ENCODE measurements at places on chromosomes 2 and 18.

DNA sequence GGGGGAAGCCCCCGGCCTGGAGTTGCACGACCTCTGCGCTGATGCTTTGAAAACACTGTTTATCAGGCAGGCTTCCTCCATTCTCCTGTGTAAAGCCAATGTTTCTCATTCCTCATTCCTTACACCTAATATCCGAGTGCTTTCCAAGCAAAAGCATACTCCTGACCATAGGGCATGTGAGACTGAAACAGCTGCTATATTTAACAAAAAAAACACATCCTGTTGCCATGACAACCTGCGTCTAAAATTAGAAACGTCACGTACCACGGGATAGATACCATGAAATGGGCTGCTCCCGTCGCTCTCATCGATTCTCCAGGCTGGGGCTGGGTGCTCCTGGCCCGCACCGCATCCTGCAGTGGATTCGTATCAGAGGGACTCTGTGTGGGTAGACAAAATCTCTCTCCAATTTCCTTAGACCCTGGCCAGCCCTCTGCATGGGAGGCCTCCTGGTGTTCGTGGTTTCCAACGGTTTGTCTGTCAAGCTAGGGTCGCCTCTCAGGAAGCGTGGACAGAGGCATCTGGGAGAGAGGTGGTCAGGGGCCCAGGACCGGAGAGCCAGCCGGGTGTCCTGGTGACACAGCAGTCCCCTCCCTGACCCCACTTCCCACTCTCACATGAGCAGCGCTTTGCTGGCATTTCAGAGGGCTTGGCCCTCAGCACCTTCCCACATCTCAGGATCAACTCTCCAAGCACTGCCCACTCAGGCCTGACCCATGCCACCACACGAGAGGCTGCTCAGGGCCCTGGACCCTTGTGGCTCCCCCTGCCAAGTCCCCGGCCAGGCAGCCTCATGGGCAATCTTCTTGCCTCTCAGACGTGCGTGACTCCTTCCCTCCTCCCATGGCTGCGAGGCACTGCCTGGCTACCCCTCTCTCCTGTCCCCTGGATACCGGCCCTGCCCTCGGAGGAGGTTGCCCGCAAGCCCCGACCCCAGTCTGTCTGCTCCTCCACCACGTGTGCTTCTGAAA lies 268.1 kb downstream of the NDUFA10 start:
- DNase-seq, result no peak

GRCh38 chr18:24629921-24630320 lies 169.5 kb downstream of the HRH4 start:
- no peak for DNase-seq

DNA sequence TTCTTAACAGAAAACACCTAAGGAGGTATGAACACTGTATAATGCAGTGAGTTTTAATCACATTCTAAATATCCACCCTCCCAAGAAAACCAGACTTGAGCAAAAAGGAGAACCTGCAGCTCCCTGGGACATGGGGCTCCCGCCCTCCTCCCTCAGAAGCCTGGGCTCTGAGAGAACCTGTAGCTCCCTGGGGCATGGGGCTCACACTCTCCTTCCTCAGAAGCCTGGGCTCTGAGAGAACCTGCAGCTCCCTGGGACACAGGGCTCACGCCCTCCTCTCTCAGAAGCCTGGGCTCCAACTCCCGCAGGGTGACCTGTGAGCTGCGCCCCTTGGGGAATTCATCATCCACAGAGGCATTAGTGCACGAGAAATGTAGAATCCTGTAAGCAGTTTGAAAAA lies 222.9 kb downstream of the SNTG2 start:
- DNase-seq, result no peak

DNA sequence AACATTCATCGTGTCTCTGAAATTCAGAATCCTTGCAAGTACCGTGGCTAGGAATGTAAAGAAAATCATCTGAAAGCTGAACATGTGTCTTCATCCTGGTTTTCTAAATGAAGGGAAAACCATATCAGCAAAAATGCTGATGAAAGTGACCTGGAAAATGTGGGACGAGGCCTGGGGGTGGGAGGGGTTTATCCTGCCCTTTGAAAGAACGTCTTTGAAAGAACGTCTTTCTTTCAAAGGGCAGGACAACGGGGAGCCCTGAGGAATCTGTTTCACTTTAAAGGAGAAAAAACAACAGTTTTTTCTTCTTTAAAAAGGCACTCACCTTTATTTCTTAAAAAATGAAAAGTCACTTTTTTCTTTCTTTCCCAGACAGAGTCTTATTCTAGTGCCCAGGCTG lies 185.2 kb downstream of the ALPK2 start:
- no peak for DNase-seq

DNA sequence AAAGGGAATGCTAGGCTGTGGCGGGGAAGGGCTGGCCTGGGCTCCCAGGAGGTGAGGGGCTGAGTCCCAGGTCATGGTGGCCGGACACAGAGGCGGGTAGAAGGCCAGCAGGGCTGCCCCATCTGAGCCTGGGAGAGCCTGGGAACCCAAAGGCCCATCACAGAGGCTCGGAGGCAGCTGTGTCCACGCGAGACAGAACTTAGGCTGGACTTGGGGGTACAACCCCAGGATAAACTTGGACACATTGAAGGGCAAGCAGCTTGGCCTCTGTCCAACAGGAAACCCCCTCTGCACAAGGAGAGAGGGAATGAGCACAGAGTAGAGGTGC lies 95.9 kb downstream of the ZFP36L2 start:
- no peak for DNase-seq

DNA sequence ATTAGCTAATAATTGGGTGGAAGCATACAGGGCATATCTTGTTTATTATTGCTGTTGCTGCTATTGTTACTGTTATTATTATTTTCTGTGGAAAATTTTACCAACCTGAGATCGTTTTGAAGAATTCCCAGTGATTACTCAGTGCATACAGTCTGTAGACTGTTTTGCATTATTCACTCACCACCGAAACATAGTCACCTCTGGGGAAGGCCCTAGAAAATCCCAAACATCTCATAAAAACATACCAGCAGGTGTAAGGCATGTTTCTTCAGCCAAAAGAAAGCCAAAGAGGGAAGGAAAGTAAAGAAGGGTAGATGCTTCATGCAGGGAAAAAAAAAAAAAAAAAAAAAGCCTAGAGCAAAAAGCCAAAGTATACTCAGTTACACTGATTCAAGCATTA lies 647.7 kb downstream of the BCL11A start:
- DNase-seq, result no peak

GRCh38 chr2:33913071-33913616 lies 314.0 kb upstream of the FAM98A start:
- DNase-seq, result no peak

- no peak for DNase-seq
Observed at GRCh38 chr2:151665959-151666358, 68.3 kb downstream of the NEB start.

GRCh38 chr2:149038442-149039212 lies at the start of gene LYPD6B:
TSS of gene LYPD6B (plus strand) at chr2:149038699. CDS start at chr2:149130949, 92,250 bp downstream.
- no peak for DNase-seq

DNA sequence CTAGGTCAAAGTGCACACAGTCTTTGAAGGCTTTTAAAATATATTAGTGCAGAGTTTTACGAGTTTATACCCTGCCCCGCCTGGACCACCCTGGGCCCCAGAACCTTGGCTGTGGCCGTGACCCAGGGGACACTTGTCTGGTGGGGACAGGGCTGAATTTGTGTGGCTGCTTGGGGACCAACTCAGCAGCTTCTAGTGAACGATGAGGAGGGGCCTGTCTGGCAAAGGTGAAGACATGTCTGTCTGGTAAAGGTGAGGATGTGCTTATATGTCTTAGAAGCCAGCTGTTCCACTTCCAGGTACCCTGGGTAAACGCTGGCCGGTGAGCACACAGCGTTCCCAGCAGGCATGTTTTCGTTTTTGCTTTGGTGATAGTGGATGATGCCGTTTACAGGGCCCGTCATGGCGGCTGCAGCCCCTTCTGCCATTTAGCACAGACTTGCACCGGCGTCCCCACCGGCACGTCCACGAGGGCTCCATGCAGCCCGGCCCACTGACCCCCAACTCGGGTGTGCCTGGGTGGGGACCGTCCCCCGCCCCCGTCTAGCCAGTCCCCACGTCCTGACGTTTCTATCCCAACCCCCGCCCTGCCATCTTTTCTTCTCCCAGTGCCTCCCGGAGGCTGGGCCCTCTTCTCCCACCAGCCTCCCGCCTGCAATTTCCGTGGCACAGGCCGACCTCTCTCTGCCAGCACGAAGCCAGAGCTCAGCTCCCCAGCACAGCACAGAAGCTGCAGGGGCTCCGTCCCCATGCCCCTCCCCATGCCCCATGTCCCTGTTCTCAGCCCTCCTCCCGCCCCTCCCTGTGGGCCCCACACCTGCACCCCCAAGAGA lies 67.8 kb downstream of the SLC66A2 start:
- DNase-seq, result no peak

GRCh38 chr18:64099244-64099643 lies 49.6 kb downstream of the LINC00305 start:
- no peak for DNase-seq

DNA sequence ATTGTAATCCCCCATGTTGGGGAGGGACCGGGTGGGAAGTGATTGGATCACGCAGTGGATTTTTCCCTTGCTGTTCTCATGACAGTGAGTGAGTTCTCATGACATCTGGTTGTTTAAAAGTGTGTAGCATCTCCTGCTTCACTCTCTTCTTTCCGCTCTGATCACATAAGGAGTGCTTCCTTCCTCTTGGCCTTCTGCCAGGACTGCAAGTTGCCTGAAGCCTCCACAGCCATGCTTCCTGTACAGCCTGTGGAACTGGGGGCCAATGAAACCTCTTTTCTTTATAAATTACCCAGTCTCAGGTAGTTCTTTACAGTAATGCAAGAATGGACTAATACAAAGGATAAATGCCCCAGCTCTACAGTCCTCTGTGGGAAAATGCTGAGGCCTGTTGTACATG lies 437.5 kb upstream of the NXPH2 start:
- DNase-seq, result no peak

DNA sequence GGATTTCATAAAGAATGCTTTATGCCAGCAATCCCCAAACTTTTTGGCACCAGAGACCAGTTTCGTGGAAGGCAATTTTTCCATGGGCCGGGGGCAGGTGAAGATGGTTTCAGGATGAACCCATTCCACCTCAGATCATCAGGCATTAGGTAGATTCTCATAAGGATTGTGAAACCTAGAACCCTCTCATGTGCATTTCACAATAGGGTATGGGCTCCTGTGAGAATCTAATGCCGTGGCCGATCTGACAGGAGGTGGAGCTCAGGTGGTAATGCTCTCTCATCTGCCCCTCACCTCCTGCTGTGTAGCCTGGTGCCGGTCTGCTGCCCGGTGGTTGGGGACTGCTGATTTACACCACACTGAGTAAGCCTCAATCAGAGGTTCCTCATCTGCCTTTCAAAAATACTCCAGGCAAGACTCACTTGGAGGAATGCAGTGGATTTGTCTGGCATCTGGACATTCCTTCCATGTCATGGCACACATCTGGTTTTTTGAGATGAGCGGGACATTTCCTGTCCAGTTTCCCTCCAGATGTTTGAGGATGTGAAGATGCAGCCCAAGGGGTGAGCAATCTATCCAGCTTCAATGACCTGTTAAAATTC lies 185.8 kb downstream of the VAPA start:
- no peak for DNase-seq

- DNase-seq, result no peak
Observed at GRCh38 chr2:151947813-151948165, 119.6 kb upstream of the ARL5A start.

DNA sequence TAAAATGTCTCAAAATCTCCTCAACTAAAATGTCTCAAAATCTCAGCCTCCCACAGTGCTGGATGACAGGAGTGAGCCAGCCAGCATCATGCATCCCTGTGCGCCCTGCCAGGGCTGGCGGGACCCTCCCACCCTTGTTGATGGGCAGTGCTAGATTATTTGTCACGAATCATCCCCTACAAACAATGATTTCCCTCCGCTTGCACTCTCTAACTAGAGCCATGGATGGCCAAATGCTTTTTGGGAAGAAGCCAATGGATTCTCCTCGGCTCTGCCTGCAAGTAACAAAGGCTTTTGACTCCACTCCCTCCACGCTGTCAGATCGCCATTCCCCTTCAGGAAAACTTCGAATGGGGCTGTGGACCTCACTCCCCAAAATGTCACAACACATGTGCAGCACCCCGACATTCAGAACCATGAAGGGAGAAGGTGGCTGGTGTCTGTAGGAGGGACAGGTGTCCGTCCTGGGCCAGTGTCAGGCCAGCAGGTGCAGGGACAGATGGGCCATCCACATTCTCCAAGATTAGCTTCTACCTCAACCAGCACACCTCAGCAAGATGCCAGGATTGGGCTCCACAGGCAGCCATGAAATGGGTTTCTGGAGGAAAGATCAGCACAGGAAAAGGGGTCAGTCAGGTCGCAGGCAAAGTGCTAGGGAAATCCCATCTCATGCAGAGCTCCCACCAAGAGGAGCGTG lies 11.5 kb downstream of the AMER3 start:
- DNase-seq, result no peak

Measured in activated B cell treated with CpG ODN at 0.5 μM for 24 hours (primary cell).